HEK293T (cell line): ENCODE measurements at places on chromosomes 7 and 10.

GRCh38 chr10:57823398-57823797 lies 444.3 kb downstream of the IPMK start:
- no peak for DNase-seq

GRCh38 chr10:24467136-24467535 lies 256.6 kb downstream of the ARHGAP21 start:
- DNase-seq = no peak

DNA sequence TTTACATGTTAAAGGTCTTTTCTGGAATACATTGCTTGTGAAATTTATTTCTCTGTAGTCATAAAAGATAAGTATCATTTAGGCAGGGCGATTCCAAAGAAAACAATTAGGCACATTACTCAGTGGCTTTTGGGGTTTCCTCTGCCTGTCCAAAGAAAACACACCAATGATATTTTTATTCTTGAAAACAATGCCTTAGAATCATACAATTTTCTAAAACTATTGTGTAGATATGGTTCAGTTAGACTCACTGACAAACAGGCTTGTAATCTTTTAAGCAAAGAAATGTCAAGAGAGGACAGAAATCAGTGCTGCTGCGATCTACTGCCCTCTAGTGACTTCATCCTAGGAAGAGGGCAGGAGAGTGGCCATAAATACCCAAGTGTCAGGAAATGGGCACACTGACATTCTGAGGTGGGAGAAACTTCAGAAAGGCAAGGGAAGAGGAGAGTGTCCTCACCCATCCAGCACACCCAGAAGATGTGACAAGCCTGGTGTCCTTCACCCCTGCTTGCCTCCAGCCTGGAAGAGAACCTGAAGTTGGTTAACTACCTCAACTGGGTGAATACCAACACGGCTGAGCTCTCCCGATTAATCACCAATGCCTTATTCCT lies 120.5 kb downstream of the GALNT11 start:
- DNase-seq = peak; percentile 69

GRCh38 chr7:85224171-85224570 lies 37.3 kb upstream of the SEMA3D start:
- no peak for DNase-seq

- DNase-seq = no peak
Observed at GRCh38 chr7:76065016-76065612, 17.2 kb downstream of the MDH2 start.

DNA sequence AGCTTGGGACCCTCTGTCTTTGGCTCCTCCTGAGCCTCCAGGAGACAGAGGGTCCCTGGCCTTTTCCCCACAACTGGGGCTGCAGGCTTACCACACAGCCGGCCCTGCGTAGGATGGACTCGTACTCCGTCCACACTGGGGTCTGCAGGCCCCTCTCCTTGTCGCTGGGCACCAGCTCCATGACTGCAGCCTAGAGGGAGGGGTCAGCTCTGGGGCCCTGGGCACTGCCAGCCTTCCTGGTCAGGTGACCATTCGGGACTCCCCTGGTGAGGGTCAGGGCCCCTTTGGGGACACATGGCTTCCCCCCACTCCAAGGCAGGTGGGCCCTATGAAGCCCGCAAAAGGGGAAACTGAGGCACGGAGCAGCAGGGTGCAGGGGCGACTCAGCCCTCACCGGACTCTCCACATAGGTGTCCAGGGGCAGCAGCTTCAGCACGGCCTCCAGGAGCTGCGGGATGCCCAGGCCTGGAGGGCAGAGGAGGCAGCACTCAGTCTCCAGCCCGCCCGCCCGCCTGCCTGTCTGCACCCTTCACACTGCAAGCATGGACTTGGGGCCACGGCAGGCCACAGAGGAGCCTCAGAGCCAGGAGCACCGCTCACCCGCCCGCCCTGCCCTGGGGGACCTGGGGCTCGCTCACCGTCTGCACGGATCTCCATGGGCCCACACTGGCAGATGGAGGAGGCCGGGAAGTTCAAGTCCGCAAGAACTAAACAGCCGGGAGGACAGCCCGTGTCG lies 1.1 kb downstream of the FUOM start:
- DNase-seq = no peak

GRCh38 chr10:387593-387891 lies 252.3 kb downstream of the ZMYND11 start:
- no peak for DNase-seq

- DNase-seq = no peak
Observed at GRCh38 chr7:68417659-68418058, 1180.6 kb upstream of the AUTS2 start.

GRCh38 chr7:43655584-43655983 lies 72.7 kb downstream of the STK17A start:
- no peak for DNase-seq

DNA sequence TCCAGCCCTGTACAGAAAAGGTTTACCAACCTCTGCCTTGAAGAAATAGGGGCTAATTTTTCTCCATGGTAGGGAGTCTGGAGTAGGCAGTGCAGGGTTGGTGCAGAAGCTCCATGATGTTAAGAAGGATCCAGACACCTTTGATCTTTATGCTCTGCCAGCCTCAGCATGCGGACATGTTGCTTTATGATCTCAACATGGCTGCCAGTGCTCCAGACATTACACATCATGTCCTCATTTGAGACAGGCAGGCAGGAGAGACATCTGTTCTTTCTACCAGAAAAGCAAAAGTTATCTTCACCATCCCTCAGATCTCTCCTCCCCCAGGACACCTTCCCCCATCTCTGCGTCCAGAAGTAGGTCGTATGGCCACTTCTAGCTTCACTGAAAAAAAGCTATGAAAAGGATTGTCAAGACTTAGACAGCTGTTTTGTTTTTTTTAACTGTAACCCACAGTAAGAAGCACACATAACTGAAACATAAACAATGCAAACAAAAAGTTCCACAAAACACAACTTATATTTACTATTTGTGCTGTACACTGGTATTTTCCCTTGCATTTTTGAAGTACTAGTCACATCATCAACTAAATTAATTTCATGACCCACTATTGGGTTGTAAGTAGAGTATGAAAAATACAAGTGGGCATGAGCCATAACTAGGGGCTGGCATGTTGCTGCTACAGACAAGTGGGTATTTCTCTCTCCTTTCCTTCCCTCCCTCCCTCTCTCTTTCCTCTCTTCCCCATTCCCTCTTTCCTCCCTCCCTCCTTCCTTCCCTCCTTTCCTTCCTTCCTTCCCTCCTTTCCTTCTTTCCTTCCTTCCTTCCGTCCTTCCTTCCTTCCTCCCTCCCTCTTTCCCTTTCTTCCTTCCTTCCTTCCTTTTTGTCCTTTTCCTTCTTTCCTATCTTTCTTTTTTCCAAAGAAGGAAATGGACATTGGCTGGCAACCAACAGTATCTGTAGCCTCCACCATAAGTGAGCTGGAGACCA lies 2.6 kb upstream of the RASSF4 start:
- no peak for DNase-seq

DNA sequence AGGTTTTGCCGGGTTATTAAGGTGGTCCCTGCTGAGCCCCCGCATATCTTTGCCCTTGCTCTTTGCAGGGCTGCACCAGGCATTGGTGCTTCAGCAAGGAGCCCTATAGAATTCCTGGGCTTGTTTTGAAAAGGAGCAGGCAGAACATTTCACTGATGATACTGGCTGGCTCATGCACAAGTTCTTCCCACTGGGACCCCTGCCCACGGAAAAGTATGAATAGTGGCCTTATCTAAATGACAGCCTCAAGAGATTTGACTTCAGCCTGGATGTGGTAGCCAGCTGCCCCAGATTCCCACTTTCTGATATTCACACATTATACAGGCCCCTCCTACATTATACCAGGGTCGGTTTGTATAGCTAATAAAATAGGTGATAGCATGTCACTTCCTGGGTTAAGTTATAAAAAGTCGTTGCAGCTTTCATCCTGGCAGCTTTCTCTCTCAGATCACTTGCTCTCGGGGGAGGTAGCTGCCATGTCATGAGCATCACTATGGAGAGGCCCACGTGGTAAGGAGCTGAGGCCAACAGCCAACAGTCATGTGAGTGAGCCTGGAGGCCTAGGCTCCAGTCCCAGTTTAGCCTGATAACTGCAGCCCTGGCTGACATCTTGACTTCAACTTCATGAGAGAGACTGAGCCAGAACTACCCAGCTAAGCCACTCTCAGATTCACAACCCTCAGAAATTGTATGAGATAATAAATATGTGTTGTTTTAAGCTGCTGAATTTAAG lies 16.8 kb upstream of the CRTAC1 start:
- DNase-seq = no peak

- no peak for DNase-seq
Observed at GRCh38 chr7:95470452-95470851, 15.3 kb upstream of the ASB4 start.

GRCh38 chr7:150435047-150435389 lies 15.4 kb upstream of the GIMAP8 start:
- no peak for DNase-seq

GRCh38 chr7:139680676-139681462 lies 96.9 kb downstream of the HIPK2 start:
- no peak for DNase-seq

DNA sequence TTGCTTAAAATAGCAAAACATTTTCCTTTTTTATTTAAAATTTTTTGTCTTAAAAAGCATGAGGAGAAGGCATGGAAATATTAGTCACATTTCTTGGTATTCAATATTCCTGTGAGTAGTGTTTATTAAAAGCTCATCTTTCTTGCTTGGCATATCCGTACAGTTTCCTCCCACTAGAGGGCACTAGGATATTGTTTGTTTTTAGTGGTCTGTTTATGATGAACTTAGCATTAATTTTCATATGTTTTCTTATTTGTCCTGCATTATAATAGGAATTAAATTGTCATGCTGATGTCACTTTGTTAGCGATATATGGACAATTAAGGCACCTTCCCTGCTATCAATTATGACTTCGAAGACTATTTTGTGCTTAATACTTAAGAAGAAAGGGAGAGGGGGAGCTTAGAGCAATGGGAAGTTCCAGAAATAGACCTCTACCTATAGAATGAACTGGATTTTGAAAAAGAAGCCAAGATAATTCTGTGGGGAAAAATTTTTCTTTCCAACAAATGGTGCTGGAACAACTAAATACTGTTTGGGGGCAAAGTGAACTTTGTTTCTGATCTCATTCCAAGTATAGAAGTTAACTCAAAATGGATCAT lies 91.0 kb upstream of the STRIP2 start:
- DNase-seq = peak; percentile 17

DNA sequence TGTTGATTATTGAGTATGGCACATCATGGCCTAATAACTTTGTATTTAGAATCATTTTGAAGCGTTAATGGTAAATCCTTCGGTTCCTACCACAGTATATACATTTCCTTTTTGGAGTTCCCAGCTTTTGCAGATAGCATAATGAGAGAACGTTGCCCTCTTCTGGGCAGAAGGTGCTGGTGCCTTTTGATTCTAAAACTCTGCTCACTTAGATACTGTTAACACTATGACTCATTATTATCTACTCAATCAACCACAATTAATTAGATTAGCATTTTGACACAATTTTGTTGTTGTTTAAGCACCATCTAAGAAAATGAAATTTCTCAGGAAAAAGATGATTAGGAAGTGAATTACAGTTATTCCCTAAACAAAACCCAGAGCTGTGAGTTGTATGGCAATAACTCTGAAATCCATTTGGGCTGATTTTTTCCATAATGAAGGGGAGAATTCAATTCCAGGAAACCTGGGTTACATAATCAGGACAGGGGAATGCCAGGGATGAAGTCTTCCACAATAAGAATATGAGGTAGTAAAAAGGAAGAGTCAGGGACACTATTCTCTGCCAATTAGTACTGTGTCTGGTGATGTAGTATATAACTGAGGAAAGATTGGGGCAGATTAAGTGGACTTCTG lies 11.5 kb upstream of the DLD start:
- peak; percentile 50 for DNase-seq

GRCh38 chr7:99418260-99418659 lies 9.5 kb downstream of the BUD31 start:
- no peak for DNase-seq

- no peak for DNase-seq
Observed at GRCh38 chr7:81408728-81409127, 361.1 kb downstream of the HGF start.

DNA sequence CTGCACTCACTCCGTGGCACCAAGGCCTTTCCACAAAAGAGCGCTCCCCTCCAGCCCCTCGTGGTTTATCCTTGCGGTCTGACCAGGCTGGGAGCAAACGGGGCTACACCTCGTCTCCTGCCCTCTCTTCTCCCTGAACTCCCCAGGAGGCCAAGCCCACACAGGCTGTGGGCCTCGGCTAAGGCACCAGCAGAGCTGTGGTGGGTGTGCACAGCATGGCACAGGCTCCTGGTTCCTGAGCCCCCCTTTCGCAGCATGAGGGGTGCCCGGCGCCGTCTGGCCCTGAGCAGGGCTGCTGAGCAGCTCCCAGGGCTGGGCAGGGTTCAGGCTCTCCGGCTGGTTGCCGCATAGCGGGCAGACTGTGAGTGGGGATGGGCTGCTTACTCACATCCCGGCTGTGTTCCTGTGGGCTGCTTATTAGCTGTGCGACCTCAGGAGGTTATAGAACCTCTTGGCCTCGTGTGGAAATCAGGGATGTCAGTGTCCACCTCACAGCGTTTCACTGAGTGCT lies 90.4 kb downstream of the ZMIZ1 start:
- no peak for DNase-seq

DNA sequence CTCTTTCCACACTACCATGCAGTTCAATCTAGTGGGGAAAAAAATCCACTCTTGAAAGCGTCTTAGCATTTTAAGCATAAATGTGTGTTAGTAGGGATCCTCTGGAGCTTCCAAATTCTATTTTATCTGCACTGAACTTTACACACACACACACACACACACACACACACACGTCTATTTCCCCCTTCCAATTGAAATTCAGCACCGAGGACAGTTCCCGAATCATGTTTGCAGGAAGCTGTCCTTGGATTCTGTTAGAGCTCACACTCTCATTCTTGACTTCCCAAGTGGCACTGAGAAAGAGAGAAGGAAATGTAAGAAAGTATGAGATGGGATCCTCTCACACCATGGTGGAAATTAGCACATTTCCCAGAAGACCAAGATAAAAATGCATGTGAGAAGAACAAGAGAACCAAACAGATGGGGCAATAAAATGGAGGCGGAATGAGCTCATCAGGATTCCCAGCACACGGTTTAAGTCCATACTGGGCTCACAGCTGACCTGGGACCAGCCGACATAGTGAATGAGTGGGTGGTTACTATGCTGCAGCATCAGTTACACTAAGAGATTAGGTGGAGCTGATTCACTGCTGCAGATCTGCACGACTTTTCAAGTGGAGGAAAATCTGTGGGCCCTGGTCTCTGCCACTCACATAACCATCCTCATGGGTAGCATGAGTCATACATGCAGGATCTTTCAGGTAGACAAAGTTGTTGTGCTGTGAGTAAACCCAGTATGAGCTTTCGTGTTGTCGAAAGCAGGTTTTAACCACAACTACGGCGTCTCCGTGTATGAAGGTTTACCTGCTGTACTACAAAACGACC lies 3.3 kb upstream of the NPTX2 start:
- DNase-seq = no peak

- DNase-seq = no peak
Observed at GRCh38 chr7:65449505-65449852, 75.8 kb downstream of the ZNF92 start.
